ENCODE measurements at places on chromosomes 6 and 20.

DNA sequence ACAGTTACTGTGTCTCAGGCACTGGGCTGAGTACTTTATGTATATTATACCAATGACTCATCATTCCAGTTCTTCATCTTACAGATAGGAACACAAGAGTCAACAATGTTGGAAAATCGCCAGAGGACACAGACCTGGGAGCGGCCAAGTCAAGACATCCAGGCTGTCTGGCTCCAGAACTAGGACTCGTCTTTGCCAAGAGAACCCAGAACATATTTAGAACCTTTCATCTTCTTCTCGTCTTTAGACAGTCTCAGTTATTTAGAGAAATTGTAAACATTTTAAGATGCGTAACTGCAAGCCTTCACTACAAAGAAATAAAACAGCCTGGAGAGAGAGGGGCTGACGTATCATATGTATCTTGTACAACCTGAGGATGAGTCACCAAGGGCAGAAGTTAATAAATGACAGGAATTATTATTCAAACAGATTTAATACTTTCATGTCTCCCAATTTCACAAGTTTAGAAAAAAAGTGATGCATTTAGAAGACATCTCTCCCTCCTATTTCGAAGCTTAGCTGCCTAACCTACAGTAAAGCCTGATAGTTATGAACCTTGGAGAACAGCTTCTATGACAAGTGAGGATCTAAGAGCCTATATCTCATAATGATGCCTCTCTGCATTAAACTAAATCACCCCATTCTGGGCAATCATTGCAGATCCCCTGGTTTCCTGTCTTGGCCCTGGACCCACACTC, 43.4 kb downstream of the SLC22A3 start:
- no peak for DNase-seq

DNA sequence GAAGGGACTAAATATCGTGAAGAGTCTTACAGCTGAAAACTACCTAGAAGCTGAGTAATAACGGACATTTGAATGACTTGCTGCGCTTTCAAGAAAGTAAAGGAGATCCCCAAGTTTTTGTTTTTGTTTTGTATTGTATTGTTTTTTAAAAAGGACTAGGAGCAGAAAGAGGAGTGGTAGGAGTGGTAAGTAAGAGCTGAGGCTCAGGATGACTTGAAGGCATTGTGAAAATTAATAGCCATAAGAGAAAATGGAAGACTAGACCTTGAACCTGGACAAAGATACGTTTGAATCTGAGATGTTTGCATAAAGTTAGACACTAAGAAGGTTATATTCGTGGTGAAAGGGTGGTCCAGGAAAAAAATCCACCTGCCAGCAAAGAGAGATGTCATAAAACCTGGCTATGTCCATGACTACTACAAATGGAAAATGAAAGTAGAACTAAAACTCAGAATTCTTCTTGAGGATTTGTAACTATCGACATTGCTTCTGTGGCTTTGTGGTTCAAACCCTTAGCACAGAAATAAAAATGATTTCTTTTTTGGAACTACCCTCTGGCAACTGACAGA, 824.8 kb upstream of the FLRT3 start:
- DNase-seq, result no peak

DNA sequence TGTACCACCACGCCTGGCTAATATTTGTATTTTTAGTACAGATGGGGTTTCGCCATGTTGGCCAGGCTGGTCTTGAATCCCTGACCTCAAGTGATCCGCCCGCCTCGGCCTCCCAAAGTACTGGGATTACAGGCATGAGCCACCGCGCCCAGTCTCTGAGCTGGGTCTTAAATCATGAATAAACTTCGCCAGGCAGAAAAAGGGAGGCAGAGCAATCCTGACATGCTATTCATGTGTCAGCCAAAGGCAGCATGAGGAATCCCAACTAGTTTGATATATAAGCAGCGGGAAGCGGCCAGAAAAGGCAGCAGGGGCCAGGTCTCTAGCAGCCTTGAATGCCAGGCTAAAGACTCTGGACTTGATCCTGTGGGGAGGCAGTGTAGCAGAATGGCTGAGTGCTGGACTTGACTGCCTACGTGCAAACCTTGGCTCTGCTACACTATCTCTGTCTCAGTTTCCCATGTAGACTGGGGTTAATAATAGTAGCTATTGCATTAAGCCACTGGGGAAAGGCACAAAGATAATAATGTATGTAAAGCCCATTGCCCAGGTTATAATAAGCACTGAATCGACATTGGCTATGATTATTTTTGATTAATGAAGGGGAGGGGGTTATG, 1.8 kb downstream of the PROCR start:
- no peak for DNase-seq

GRCh38 chr6:9205645-9206044, 770.3 kb upstream of the SLC35B3 start:
- DNase-seq, result no peak

GRCh38 chr20:36367907-36368799, 62.0 kb downstream of the DLGAP4 start:
- DNase-seq, result no peak

GRCh38 chr20:50380697-50381040, 129.5 kb upstream of the PTPN1 start:
- DNase-seq, result no peak

GRCh38 chr20:11103866-11104265, 430.1 kb upstream of the JAG1 start:
- no peak for DNase-seq

DNA sequence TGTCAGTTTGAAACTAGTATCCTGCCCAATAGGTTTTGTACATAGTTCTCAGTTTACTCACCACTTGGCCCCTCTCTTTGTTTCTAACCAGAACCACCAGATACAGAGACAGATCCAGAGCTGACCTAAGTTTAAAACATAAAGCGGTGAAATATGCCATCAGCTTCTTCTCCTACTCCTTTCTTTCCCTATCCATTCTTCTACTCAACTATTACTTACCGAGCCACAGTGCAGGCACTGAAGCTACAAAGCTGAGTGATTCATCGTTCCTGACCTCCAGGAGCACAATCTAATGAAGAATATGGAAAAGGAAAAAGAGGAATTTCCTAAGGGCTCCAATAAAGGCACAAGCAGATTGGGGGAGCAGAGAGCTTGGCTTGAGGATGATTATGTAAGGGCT, 286.0 kb downstream of the FOXC1 start:
- DNase-seq, result no peak

- no peak for DNase-seq
Observed at GRCh38 chr6:70686548-70687133, 19.0 kb downstream of the SMAP1 start.

- no peak for DNase-seq
Observed at GRCh38 chr6:115582386-115582785, 478.3 kb downstream of the FRK start.

- DNase-seq, result no peak
Observed at GRCh38 chr20:35762461-35762860, 9.4 kb upstream of the PHF20 start.

- no peak for DNase-seq
Observed at GRCh38 chr6:157561929-157562810, 181.2 kb downstream of the ZDHHC14 start.

GRCh38 chr6:14151773-14152172, 34.2 kb downstream of the CD83 start:
- DNase-seq, result no peak

DNA sequence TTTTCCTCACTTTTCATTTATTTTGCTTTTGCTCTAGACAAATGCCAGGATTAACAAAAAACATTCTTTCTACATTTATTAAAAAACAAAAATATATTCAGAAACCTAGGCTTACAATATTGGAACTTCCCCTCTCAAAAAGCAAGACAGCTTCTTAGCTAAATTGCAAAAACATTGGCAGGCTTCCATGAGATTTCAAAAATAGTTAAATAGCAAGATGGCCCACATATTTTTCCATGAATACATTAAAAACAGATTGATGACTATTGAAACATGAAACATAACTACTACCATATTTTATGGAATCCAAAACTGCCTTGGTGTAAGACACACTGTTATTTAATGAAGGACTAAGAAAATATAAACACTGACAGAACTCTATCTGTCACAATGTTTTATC, 92.0 kb downstream of the LY86 start:
- DNase-seq, result no peak

GRCh38 chr6:125067552-125067951, 86.0 kb upstream of the TPD52L1 start:
- DNase-seq, result no peak

GRCh38 chr20:35077872-35078271, 14.7 kb downstream of the TRPC4AP start:
- no peak for DNase-seq

DNA sequence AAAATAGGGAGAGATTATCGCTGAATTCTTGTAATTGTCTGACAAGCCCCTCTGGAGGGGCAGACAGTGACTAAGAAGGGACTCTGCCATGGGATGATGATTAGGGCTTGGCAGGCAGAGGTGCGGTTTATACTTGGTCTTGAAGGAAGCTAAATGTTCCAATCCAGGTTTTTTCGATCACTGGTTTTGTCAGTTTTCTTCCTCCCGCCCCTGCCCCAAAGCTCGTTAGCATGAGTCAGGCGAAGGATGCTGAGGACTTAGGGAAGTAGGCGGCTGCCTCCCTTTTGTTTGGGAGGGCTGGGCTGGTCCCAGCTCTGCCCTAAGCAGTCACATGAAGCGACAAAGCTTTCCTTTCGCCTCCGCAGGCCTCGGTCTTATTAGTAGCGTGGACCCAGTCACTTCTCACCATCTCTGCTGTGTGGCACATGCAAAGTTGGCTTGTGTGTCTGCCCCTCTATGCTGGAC, 314.2 kb downstream of the CDC5L start:
- no peak for DNase-seq

- DNase-seq, result no peak
Observed at GRCh38 chr6:166950443-166950821, 5.9 kb downstream of the RNASET2 start.

GRCh38 chr20:10578607-10579006, 95.2 kb downstream of the JAG1 start:
- DNase-seq, result peak; percentile 42

DNA sequence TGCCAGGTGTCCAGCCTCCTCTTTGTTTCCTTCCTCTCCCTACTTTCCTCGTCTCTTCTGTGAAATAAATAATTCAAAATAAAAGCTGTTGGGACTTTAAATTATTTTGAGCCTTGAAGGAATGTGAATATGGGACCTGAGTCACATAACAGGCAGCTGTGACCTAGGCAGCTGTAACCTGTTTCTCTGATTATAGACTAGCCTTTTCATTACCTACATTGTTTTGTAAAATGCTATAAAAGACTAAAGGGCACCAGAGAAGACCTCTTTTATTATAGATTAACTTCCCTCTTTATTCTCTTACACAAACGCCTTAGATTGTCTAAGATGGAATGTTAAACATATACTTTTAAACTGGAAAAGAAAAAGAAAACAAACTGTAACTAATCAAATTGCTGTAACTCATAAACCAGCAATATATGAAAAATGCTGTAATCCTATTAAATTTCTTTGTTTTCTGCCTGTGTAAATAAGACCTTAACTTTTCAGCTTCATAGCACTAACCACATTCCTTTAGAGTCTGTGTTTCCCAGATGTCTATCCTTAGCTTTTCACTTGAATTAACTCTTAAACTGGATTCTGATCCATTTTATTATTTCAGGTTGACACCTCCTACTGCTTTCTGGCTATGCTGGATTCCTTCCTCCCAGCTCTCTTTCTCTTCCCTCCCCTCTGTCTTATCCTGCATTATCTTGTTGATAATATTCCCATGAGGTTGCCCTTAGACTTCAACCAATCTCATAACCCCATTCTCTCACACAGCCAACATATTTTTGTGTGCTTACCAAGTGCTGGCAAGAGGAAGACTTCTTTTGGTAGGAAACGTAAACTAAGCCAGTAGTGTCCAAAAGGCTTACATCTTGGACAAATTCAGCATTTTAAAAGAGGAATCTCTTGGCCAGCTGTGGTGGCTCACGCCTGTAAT, 69.2 kb downstream of the TPD52L1 start:
- no peak for DNase-seq
